ENCODE measurements at places on chromosomes 6 and 20.

- DNase-seq = no peak
Observed at GRCh38 chr6:138250513-138251247, 32.4 kb upstream of the PBOV1 start.

DNA sequence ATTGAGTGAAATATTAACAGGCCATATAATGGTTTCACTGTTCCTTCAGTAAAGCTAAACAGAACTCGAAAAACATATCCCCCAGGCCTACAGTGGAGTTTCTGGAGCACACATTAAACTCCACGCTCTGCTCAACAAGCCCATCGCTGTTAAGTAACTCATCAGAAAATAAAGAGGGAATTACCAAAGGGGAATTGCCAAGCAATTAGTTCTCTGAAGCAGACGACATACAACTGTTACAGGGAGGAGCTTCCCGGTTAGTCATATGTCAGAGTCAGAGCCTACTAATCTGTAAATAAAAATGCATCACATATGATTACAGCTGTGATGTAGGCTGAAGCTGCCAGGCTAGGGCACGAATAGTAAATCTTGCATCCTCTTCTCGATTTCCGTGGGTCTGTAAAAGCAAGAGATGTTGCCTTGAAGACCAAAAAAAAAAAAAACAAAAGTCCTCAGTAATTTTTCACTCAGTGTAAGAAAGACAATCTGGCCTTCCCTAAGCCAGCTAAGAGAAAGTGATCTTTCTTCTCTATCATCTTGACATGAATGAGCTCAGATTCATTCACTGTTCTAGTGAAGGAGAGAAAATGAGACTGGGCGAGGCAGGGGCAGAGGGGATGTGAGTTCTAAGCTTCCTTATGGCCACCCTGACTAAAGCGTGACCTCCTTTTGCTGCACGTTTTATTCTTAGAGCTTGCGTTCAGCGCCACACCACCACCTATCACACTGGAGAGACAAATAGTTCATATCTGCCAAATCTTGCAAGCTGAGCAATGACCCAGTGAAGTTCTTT, 13.8 kb downstream of the ATXN1 start:
- DNase-seq = no peak

GRCh38 chr20:56359212-56360132, 698 bp downstream of the FAM210B start:
- peak; percentile 73 for DNase-seq

DNA sequence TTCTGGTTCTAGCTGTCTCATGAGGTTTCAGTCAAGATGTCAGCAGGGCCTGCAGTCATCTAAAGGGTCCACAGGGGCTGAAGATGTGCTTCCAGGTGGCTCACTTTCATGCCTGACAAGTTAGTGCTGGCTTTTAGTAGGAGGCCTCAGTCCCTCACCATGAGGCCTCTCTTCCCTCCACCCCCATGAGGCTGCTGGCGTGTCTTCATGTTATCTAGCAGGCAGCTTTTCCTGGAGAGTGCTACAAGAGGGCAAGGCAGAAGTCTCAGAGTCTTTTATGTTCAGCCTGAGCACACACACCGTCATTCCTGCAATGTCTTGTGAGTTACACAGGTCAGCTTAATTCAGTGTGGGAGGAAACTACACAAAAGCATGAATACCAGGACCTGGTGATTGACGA, 769.9 kb downstream of the HDGFL1 start:
- no peak for DNase-seq

GRCh38 chr20:56155625-56156024, 92.9 kb upstream of the MC3R start:
- no peak for DNase-seq

DNA sequence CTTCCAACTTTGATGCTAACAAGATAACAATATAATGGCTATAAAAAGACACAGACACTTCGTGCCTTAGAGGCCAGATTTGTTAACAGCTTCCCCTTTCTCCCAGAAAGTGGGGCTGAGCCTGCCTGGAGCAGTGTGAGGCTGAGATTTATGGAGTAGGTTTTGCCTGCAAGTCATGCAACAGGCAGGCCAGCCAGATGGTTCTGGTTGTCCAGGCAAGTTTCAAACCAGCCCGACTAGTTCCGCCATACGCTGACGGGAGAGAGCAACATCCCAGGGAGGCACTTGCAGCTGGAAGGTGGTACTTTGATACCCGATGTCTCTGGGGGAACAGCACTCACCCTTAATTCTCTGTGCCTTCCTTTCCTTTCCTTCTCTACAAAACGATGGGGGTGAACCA, 81.3 kb upstream of the NAA20 start:
- no peak for DNase-seq

DNA sequence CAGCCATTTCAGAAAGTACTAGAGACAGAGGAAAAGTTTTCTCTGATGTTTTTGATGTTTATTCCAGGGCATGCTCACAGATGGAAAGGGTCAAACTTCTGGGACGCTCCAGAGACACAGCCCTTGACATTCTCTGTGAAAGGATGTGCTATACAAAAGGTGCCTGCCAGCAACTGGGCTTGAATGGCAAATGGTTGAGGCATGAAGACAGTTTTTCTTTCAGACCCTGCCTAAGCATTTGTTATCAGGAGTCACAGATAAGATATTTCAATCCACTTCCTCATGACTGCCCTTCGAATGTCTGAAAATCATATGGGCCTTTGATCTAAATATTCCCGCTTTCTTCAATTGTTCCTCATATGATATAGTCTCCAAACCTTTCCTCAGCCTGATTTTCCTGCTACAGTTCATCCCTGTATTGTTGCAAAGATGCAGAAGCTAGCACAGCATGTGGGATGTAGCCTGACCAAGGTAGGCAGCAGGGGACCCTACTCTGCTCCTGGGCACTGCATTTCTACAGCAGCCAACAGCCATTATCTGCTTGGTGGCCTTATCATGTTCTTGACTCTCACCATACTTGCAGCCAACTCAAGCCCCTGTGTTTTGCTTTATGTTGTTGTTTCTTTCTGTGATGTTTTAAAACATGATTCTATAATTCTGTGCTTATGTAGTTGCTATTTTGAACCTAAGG, 14.6 kb upstream of the TXLNB start:
- no peak for DNase-seq

DNA sequence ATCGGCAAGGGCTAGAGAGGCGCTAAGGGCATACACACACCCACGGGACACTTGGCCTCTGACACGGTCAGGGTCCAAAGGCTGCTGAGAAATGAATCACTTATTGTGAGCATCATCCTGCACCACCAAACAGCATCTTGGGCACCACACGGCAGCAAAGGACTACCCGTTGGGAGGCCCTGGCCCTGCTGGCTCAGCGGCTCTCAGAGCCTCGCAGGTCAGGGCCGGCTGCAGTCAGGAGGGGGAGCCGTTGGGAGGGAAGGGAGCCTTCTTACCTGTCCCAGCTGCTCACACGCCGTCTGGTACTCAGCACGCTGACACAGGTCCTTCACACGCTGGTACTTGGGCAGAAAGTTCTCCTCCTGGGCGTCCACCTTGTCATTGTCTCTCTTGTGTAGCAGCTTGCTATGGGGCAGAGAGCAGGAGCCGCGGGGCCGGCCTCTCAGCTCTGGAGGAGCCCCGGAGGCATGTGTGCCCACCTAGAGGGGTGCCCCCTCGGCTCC, 109.0 kb downstream of the SULF2 start:
- no peak for DNase-seq

- no peak for DNase-seq
Observed at GRCh38 chr20:16946097-16946496, 197.9 kb downstream of the OTOR start.

GRCh38 chr6:169895000-169895759, 143.8 kb downstream of the ERMARD start:
- no peak for DNase-seq

- no peak for DNase-seq
Observed at GRCh38 chr6:33694977-33695376, 16.5 kb downstream of the UQCC2 start.

GRCh38 chr6:44042261-44042988, 84.8 kb downstream of the MRPL14 start:
- no peak for DNase-seq
